Retinal pigment epithelial cell (primary cell): ENCODE measurements at places on chromosomes 12 and 14.

DNA sequence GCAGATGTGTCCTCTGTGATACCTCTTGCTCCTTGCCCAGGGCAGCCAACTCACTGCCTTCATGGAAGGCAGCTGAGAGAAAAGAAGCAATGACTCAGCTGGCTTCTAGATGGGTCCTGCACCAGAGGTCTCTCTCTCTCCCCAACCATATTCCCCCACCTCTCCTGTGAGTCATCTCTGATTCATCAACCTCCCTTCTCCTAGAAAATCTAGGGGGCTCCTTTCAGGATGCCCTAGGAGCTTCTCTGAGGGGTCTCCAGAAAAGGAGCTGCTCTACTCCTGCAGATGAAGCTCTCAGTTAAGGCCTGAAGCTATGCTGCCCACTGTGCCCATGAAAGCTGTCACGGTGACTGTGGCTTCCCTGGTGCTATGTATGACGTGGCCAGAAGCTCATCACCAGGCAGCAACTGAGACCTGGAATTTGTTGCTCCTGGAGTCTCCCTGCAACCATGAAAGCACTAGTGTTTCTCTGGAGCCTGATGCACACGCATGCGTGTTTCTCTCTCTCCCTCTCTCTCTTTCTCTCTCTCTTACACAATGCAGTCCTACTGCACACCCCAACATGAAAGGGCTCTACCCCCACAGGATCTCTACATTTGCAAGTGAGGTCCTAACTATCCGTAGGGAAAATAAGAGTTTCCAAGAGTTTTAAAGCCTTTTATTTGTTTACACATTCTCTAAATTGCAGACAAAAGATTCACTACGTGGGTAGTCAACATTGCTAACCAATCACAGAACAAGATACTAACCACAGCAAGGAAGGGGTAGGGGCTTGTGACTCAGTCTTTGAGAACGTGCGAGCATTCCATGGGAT is 285.3 kb downstream of the DPF3 start:
- DNase-seq, result peak; percentile 54

- no peak for DNase-seq
These were observed 26.1 kb upstream of the GPR68 start for GRCh38 chr14:91270619-91271018.

DNA sequence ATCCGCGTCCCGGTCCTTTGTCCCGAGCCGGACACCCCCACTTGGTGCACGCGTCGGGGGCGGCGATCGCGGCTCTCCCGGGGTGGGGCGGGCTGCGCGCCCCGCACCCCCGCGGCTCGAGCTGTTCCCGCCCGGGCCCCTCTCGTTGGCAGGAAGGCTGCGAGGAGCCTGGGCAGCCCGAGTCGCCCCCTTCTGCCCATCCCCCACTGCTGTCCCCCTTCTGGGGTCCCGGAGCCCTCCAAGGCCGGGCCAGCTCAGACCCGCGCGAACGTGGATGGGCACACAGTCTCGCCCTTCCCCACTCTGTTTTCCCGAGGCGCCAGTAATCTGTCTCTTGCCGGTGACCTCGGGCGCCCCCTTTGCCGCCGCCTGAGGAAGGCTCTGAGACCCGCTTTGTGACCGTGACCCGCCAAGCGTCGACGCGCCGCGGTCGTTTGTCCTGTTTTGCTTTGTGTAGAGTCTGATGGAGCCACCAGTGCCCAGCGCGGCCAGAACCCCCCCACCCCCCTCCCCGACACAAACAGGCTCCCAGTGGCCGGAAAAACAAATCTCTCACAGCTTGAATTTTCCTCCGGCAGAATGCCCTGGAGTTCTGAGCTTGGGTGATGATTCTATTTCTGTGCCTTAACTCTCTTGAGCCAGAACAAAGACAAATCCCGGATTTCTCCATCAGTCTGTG is 610 bp downstream of the C14orf132 start:
- no peak for DNase-seq

DNA sequence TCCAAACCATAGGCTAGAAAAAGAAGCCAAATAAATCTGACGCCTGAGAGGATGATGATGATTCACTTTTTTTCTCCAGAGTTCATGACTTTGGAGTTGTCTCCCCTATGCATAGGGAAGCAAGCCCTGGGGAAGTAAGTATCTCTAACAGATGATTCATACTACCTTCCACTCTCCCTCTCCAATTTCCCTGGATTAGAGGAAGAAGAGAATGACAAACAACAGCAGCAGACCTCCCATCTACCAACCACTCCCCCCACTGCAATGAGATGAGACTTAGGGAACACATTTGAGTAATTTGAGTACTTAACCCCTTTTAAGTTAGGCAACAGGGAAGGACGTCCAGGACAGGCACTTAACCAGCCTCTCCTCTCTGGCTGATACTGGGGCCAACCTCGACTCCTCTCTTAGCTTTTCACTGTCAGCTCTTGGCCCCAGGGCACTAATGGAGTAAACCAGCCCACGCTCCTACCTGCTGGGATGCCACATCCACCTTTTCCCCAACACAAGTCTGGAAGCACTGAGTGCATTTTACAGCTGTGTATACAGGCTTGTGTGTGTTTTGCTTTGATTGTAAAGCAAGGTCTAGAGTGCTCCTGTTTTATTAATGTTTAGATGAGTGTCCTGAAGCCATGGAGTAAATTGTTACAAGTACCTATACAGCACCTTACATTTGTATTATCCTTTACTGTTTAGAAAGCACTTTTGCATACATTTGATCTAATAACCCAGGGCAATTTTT is 180.7 kb downstream of the PHLDA1 start:
- DNase-seq, result no peak

GRCh38 chr14:33933386-33933933 is 17.4 kb downstream of the EGLN3 start:
- no peak for DNase-seq

DNA sequence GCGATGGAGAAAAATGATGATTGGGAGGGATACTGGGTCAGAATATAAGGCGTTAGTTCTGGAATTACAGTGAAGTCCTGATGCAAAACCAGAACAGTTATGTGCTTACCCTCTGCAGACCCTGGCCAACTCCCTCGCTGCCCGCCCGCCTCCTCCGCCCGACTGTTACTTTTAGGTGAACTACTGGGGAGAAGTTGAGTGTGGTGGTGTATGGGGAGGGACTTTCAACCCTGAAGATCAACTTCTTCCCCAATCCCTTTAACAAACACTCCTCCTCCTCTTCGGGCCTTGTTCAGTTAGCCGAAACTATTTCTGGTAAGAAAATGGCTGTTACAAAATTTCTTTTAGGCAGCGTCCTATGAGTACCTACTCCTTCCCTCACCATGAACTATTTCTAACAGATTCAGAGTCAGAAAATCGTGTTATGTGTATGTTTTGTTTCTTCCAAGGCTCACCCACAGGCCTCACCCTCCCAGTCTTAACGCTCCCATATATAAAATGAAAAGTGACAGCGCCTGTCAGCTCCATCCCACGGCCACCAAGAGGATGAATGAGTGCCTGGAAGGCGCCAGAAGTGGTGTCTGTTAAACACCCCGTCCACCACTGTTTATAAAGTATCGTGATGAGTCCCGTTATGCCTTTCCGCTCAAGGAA is 1.3 kb downstream of the FBXO33 start:
- no peak for DNase-seq

DNA sequence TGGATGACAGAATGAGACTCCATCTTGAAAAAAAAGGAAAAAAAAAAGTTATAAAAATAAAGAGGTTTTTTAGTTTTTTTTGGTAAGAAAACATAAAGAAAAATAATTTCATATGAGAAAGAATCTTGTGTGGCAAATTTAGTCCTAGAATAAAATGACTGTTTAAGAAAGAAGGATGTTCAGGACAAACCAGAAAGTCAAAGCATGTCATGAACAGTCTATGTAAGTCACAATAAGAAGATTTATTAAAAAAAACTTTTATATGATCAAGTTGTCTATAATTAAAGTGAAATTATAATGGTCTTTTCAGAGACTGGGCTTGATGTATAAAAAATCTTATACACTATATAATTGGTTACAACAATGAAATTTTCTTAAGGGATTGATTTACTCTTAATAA is 68.1 kb upstream of the HECTD1 start:
- no peak for DNase-seq

DNA sequence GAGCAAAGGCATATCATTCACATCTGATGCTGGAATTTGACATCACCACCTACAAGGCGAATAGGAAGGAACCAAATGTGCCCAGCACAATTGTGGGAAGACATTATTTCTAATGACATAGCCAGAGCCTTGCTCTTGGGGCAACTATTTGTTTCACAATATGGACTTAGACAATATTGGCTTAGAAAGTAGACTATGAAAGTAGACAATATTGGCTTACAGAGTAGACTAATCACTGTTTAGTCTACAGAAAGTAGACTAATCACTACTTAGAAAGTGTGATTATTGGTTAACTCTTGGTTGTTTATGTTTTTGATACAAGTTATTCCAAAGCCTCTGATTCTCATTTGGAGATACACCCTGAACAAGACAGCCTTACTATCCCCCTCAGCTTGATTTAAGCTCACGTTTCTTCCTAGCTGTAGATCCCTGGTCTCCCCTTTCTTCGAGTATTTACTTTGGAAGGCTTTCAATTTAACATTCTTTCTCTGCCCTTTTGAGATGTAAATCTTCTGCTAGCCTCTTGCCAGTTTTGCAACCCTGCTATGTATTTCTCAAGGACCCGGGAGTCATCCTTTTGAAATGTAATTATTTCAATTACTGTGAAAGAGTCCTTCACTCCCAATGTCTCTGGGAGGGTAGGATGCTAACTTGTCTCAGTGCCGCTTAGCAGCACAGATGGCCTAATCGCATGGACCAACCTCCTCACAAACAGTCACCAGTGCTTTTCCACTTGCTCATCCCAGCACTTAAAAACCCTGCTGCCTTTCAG is 843.2 kb downstream of the GALC start:
- peak; percentile 56 for DNase-seq

DNA sequence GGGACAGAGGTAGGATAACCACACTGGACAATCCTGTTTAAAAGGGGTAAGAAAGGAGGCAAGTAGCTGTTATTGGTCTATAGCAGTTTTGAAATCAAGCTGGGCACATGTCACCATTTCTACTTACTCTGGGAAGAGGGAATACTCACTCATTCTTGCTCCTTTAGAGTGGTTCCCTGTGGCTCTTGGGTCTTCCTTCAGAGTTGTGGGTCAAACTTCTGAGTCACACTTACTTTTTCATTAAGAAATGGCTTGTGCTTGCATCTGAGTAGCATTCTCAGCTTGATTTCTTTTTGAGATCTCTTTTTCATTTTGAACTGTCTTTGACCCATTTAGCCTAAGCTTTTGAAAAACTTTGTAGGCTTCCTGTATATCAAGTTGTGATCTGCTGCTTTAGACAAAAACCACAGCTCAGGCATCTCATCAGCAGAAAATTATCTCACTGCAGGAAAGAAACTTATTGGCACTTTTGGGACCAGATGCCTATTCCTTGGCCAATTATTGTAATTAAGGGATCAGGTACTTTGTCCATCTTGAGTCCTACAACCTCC is 122.2 kb downstream of the AEBP2 start:
- DNase-seq, result no peak

DNA sequence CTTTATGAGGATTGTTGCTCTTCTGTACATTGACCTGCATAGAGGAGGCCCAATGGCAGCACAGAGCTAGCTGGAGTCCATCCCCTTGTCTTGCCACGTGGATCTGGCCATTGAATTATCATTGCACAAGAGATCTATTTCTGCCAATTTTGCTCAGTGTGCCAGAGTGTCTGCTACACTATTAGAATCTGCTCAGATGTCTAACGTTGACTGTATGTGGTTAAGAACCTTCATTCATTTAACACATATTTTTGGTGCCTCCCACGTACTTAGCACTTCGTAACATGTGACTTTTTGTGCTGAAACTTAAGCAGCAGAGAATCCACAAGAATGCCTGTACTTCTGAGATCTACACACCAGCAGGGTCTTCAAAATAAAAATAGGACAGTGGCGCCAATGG is 166.0 kb upstream of the VASH1 start:
- no peak for DNase-seq

- no peak for DNase-seq
These were observed 42.0 kb upstream of the ATP2B1 start for GRCh38 chr12:89750389-89751351.

- no peak for DNase-seq
These were observed 96.8 kb downstream of the OSBPL8 start for GRCh38 chr12:76462668-76463224.

- no peak for DNase-seq
These were observed 45.7 kb downstream of the SPATS2 start for GRCh38 chr12:49413010-49413409.

DNA sequence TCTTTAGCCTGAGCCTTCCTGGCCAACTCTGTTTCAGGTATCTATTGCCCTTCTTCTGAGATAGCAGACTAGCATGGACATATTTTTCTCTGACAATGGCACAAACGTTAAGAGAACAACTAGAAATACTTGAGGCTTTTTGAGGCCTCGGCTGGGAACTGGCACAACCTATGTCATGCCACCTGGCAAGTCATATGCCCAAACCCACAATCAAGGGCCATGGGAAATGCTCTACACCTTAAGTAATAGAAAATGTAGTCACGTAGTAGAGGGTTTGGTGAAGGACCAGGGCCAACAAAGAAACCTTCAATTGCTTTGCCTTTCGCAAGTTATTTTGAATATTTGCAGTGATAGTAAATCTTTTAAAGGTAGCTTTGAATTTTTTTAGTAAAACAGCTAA is 325.4 kb downstream of the ZFP36L1 start:
- DNase-seq, result no peak

- no peak for DNase-seq
These were observed 56.2 kb downstream of the RBM19 start for GRCh38 chr12:113909776-113910420.

DNA sequence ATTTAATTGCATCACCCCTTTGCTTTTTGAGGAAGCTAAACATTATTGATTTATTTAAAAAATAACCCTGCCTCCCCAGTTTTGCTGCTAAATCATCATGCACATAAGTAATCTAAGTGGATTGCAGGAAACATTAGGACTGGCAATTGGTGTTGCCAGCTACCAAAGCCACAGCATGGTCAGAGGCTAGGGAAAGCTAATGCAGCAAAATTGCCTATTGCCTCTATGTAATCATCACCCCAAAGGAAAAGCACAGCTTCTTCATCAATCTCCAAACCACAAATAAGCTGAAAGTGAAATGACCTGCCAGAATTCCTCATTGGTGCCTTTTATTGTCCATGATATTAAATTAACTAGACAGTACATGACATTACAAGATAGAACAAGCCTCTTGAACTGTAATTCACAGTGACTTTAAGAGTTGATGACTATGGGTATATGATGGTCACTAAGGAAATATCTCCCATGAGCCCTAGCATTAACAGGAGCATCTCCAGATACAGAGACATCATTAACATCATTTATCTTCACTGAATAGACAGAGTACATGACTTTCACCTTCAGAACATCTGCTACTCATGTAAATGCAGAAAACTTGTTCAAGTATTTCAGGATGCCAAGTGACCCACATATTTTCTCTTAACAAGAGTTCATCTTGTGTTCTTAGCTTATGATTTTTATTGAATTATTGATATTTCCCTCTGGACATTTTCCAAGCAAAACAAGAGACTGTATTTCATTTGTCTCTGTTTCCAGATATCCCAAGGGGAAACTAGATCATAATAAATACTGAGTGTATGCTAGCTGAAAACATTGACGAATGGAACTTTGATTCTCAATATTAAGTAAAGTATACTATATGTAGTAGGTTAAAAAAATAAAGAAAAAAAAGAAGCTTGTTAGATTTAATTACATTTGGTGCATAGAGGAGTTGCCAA is 29.4 kb downstream of the PTPRR start:
- no peak for DNase-seq
